ENCODE measurements at places on chromosomes 11 and 22.

GRCh38 chr22:47213571-47214230, 451.3 kb downstream of the TBC1D22A start:
- no peak for DNase-seq

GRCh38 chr11:67539550-67539949, 16.3 kb upstream of the CABP2 start:
- DNase-seq = no peak

- DNase-seq = no peak
These were observed 8.2 kb downstream of the ALX4 start for GRCh38 chr11:44301564-44302271.

- peak; percentile 63 for DNase-seq
These were observed 56.6 kb upstream of the FDX1 start for GRCh38 chr11:110373051-110373702.

DNA sequence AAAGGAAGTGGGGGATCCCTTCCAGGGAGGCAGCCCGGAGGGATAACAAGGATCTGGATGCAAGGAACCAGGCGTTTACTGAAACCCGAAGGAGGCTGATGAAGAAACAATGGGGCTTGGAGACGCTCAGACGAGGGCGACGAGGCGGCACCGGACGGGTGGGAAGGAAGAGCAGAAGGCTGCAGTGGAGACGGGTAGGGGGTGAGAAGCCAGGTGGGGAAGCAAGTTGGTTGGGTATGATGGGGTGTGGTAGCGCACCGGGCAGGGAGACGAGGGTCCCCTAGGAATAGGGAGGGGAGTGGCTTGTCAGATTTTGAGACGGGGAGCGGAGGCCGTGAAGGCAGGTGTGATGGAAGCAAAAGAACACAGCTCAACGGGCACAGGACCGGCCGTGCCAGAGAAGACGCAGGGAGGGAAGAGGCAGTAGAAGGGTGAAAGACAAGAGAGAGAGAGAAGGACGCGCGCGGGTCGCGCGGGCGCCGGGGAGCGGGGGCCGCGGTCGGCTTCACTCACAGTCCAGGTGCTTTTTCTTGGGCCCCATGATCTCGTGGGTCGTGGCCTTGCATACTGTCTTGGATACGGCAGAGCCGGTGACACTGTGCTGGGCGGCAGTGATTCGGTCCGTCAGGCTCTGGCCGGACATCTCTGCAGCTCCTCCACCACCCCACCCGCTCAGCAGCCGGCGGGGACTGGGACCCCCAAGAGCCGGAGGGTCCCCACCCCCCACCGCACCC, 579 bp downstream of the PICALM start:
- no peak for DNase-seq

GRCh38 chr11:73155102-73155501, 13.0 kb upstream of the FCHSD2 start:
- DNase-seq = no peak

- DNase-seq = no peak
These were observed 92.3 kb upstream of the B3GAT1 start for GRCh38 chr11:134504146-134504905.

DNA sequence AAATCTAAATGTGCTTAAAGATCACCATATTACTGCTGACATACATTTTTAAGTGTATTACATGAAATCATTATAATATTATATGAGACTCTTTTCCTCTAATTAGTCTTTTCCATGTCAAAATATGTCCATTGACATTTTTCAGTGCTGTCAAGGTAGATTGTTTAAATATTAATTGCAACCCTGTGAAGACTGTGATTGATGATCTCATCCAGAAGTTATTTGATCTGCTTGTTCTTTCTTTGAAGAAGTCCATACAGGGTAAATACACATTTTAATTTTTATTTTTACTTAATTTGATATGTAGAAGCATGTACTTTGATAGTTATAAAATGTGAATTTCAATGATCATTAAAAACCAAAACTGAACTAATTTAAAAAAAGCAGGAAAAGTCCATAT, 38.4 kb downstream of the DYNC2H1 start:
- peak; percentile 2 for DNase-seq

- no peak for DNase-seq
These were observed 35.2 kb downstream of the SHISAL1 start for GRCh38 chr22:44277386-44278135.

GRCh38 chr11:2585566-2586086, 114.2 kb downstream of the KCNQ1OT1 start:
- no peak for DNase-seq

GRCh38 chr11:44241851-44242250, 68.1 kb downstream of the ALX4 start:
- DNase-seq = no peak

DNA sequence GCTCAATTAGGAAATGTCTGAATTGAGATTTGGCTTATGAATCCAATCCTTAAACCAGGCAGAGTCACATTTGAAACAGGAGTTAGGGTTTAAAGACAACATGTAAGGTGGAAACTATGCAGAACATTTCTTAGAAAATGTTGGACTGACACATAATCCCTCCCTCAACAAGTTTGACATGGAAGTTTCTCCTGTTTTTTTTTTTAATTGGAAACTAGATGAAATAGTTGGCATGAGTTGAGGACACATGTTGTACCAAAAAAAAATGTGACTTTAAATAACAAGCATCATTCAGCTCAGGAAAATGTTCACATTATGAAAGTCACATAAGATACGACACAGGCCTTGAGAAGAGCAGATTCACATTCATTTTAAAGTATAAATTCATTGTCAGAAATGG, 154.9 kb upstream of the DDI1 start:
- DNase-seq = no peak

GRCh38 chr11:107757661-107758060, 45.8 kb upstream of the SLN start:
- DNase-seq = no peak

DNA sequence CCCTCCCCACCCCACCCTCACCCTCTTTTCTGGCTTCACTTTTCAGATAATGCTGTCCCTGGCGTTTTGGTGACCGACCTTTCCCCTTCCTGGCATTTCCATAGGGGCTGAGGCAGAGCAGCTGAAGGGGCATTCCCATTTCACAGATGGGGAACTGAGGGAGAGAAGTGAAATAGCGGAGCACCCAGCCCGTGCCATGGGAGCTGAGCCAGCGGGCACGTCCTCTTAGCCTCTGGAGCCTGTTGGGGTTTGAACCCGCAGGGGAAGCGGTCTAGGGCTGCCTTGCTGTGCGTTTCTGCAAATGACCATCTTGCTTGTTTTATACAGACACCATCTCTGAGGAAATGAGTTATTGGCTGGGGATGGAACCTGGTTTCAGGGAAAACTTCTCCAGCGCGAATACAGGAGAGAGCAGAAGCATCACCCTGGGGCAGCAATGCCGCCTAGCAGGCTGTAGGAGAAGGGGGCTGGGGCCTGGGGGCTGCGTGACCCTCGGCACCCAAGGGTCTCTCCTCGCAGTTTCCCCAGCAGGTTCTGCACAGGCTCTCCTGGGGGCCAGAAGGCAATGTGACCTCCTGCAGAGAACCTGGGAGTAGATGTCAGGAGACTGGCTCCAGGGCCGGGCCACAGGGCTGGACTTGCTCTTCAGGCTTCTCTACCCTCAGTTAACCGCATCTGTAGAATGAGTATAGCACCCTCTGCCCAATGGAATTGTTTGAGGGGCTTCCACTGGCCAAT, 1.5 kb downstream of the PTPRJ start:
- DNase-seq = no peak

DNA sequence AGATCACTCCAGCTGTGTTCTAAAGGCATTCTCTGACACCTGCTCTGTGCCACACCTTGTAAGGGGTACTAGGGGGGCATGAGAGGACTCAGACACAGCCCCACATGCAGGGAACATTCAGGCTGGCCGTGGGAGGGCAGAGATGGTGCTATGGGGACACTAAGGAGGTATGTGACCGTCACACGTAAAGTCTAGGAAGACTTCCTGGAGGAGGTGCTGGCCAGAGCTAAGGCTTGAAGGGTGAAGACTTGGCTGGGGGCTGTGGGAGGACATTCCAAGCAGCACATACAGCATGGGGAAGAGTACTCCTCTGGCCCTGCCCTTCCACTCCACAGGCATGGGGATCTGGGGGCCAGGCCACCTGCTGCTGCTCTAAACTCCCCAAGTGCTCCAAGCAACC, 48.5 kb upstream of the TCF20 start:
- no peak for DNase-seq

- DNase-seq = no peak
These were observed 1.6 kb downstream of the SUN2 start for GRCh38 chr22:38753948-38754750.

- DNase-seq = no peak
These were observed 29.3 kb downstream of the RTN3 start for GRCh38 chr11:63710476-63711217.

GRCh38 chr22:25492162-25492561, 72.3 kb upstream of the GRK3 start:
- DNase-seq = no peak

DNA sequence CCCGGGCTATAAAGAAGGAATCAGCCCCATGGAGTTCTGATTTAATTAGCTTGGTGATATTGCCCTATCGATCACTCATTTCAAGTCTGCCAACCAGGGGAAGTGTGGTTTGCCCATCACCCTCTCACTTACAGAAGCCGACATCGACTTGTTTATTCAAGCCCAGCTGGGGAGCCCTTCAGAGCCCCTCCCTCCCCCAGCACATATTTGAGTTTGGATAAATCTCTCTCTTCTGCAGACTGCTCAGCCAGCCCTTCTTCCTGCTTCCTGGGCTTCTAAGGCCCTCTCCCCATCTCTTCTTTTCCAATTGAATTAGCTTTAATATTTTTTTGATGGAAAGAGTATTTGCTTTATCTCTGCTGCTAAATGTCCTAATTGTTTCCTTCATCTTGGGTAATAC, 299.0 kb downstream of the MIAT start:
- DNase-seq = no peak

DNA sequence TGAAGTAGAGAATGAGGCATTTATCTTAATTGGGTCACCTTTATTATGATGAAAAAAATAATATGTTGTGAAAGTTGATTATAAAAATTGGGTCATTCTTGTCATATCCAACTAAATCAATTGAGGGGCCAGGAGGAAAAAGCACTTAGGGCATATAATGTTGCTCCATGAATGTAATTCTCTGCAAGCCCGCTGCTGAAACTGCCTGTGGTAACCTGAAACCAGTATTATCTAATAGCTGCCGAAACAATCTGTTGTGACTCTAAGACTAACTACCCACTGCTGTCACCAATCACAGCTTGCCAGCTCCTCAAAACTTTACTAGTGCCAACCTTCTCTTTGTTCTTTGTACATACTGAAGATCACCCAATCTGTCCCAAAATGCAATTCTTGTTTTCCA, 115.8 kb downstream of the ATG16L2 start:
- no peak for DNase-seq

DNA sequence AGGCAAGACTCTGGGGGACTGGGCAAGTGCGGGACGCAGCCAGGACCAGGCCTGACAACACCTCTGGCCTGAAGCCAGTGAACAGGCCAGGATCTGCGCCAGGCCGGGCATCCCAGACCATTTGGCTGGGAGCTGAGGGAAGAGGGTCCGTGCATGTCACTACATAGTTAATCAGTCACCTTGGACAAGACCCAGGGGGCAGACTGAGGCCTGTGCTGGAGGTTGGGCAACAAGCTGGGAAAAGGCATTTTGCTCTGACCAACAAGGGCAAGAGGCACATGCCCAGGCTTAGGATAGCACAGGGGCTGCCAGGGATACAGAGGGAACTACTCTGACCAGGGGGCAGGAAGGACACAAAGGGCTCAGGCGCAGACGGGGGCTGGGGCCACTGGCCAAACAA, 7.0 kb upstream of the CHADL start:
- no peak for DNase-seq

DNA sequence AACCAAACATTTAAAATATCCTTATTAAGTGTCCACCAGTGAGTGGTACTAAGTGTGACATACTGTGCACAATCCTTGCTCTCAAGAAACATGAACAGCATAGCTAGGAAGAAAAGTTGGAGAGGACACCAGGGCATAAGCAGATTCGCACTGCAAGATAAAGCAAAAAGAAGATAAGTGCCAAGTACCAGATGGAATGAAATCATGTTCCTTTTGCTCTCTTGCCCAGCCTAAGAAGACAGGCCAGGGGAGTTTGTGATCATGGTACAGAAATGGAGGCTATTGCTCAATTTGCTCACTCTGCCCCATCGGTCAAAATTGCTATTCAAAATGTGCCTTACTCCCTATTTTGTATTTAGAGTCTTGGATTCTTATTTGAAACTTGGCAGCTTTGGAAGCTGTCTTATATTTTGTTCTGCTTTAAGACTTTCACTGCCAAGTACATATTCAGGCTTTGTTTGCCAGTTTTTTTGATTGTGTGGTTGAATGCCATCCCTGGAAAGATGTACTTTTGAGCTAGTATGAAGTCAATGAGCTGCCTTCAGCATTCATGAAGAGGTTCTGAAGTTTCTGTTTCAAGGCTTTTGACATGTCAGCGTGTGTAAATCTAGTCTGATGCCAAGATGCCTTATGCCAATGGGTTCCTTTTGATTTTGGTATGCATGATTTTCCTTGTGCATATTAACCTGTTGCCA, 90.3 kb downstream of the PAX6 start:
- no peak for DNase-seq

DNA sequence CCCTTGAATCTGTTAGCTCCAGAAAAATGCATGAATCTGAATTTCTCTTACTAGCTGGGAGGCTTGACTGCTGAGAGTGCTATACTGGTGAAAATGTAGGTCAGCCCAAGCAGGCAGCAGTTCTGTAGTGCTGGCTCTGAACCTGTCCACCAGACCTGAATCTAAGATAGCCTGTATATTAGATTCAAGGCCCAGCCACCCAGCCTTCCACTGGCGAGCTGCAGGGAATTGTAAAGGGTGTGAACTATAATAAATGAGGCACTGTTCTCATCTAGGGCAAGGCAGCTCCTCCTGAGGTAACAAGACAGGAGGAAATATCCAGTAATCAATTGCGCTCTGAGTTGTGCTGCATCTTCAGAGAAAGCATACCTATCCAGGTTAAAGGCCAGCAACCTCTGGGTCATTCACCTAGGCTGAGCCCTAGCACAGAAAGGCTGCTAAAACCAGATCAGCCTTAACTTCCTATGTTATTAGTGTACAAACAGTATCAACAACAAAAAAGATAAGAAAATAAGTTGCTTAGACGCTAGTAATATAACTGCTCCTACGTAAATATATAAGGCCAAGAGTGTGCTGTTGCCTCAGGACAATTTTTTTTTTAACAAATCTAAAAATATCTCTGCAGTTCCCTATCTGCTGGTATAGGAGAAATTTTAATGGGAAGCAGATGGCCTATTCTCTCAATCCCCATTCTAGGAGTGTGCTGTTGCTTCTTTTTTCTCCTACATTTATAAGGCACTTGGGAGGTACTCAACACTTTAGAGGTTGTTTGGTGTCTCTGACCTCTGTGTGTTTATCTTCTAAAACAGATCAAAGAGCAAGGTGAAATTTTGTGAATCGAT, 63.0 kb downstream of the RELT start:
- no peak for DNase-seq

DNA sequence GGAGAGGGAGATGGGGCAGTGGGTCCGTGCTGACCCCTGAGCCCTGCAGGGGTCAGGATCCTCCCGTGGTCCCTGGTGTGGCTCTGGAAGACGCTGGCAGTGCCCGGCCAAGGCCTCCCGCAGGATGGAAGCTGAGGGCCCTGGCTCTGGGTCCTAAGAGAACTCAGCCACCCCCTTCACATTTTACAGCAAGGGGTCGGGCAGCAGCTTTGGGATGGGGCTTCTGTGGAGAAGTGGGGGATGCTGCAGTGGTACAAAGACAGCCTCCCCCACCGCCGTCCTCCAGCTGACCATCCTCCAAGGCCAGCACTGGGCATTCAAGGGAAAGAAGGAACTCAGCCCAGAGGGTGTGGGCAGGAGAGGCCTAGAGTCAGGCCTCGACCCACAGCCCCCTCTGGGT, 21.8 kb upstream of the CRYBB3 start:
- no peak for DNase-seq
